ENCODE measurements at places on chromosomes 16 and 17. TPM values are rescaled to one million over a fixed set of nuclear protein-coding genes. Genes with fewer than 3 reads are reported as not detected.

DNA sequence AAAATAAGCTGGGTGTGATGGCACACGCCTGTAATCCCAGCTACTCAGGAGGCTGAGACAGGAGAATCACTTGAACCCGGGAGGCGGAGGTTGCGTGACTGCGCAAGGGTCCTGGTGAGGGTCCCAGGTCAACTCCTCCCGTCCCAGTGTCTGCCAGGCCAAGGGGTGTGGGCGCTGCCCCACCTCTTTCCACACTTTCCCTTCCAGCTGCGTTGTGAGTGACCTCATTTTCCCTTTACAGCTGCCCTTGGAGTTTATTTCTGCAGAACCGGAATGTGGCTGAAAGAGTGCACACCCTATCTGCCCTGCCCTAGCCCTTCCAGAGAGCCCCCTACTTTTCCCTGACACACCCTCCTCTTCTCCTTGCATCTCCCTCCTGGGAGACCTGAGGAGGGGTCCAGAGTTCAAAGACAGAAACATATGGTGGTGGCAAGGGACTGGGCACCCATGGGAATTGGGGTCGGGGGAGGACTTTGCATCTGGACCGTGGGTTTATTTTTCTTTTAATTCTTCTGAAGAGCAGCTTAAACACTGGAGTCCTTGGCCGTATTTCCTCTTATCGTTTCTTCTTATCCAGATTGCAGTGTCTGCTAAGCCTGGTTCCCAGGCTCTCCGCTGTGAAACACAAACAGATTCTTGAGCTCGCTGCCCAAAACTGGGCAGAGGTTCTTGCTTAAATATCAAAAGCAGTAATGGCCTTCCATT lies 20.9 kb downstream of the MRC2 start:
- no peak overlapping the region for H3K4me3 ChIP-seq
- H3K27me3 ChIP-seq: peaks cover 31% of the 10 kb centered on the region
- H3K36me3 ChIP-seq: peaks cover 1% of the 10 kb centered on the region
- H3K27ac ChIP-seq: no peak overlapping the region
- DNase-seq: no peak

GRCh38 chr16:28069971-28070794 lies 6.7 kb upstream of the GSG1L start:
- H3K4me1 ChIP-seq: peaks cover 2% of the 10 kb centered on the region
- no peak for DNase-seq
- H3K27ac ChIP-seq: no peak overlapping the region

- H3K27me3 ChIP-seq: no peaks in the 10 kb centered on the region
- no peak overlapping the region for H3K27ac ChIP-seq
- peaks cover 13% of the 10 kb centered on the region for H3K36me3 ChIP-seq
- peaks cover 18% of the 10 kb centered on the region for H3K4me1 ChIP-seq
Measured at GRCh38 chr17:29572691-29573557, 4.4 kb downstream of the TP53I13 start.

ABCC11 gene
- 0.15 TPM for total RNA-seq

DNA sequence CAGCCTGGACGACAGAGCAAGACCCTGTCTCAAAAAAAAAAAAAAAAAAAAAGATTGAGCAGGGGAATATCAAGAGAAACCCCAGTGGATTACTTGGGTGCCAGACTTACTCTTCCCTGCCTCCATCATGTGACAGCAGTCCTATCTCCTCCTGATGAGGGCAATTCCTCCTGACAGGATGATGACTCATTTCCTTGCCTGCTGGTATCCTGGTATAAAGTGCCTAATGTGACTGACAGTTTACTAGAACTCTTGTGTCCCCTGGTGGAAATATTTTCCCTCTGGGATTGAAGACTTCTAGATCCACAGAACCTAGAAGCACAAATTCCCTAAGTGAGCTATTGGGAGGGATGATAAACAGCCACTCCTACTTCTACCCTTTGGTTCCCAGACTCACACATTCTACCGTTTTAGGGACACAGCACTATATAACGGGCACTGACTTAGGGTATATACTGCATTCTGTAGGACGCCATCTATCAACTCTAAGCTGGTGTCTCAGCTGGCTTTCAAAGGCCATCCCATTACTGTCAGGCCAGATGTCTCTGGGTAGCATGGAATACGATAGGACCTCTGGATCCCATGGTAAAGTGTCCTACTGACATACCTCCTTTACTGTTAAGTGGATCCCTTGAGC lies 114.6 kb upstream of the MED13 start:
- no peak for DNase-seq
- no peaks in the 10 kb centered on the region for H3K4me1 ChIP-seq
- H3K27me3 ChIP-seq: no peaks in the 10 kb centered on the region
- H3K4me3 ChIP-seq: no peak overlapping the region

GRCh38 chr17:40945414-40945813 lies 8.0 kb upstream of the KRT23 start:
- no peak overlapping the region for H3K27ac ChIP-seq
- no peaks in the 10 kb centered on the region for H3K4me1 ChIP-seq
- H3K27me3 ChIP-seq: peaks cover 51% of the 10 kb centered on the region
- no peak overlapping the region for H3K4me3 ChIP-seq
- DNase-seq: no peak

DNA sequence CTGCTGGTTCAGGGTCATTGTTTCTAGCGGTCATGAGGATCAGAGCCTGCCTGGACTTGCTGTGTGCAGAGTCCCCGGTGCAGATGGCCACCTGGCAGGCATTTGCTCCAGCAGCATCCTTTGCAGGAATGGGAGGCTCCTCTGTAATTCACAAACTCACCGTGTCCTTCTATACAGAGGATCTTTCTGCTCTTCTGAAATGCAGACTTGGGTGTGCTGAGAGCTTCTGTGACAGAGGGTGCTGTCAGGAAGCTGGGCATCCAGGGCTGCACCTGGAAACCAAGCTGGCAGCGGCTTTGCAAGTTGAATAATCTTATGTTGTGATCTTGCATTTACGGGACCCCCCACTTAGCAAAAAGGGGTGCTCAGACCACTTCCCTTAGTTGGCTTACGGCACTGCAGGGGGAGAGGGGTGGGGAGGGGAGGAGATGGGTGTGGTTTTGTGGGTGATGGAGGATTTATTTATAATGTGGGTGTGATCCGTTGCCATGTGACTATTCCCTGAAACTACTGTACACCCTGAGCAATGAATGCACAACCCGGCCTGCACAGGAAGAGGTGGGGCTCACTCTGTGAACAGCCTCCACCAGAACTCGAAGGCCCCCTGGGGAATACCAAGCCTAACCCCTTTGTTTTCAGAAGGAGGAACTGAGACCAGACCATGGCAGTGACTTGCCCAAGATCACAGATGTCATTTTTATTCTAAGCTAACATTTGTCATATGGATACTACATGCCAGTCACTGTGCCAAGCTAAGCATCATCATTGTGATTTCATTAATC lies 178.3 kb downstream of the PRKCB start:
- peaks cover 2% of the 10 kb centered on the region for H3K36me3 ChIP-seq
- peak overlapping the region; percentile 79 for H3K27ac ChIP-seq
- peak; percentile 77 for DNase-seq
- H3K4me3 ChIP-seq: no peak overlapping the region
- no peaks in the 10 kb centered on the region for H3K27me3 ChIP-seq

- no peak overlapping the region for H3K27ac ChIP-seq
- DNase-seq: no peak
- peaks cover 2% of the 10 kb centered on the region for H3K36me3 ChIP-seq
Measured at GRCh38 chr17:46136820-46137219, 56.4 kb downstream of the KANSL1 start.

CIITA gene
- total RNA-seq: 3.2 TPM

CARD14 gene
- not detected for total RNA-seq

- H3K36me3 ChIP-seq: peaks cover 17% of the 10 kb centered on the region
- peak overlapping the region; percentile 92 for H3K27ac ChIP-seq
- H3K4me3 ChIP-seq: peak overlapping the region; percentile 78
- H3K4me1 ChIP-seq: peaks cover 57% of the 10 kb centered on the region
- peak; percentile 32 for DNase-seq
Measured at GRCh38 chr16:87380881-87381280, 2.7 kb downstream of the FBXO31 start.

DNA sequence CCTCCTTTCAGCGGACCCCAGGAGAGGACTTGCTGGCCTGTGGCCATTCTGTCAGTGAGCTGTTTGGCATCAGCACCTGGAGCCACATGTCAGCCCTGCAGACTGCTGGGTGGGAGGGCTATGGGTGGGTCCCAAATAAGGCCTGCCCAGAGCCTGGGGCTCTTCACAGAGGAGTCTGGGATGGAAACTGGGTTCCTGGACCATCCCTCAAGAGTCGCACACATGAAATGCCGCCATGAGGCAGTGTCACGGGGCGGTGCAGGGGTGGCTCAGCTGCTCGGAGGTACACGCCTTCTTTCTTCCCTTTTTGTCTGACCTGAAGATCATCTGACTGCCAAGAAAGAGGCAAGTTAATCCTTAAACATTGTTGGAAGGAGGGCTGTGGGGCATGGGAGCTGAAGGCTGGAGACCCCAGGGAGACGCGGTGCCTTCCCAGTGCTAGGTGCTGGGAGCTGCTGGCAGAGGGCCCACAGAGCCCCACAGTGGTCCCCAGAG lies 14.8 kb downstream of the MPRIP start:
- no peaks in the 10 kb centered on the region for H3K27me3 ChIP-seq
- H3K4me3 ChIP-seq: no peak overlapping the region
- no peak overlapping the region for H3K27ac ChIP-seq
- no peak for DNase-seq
- no peaks in the 10 kb centered on the region for H3K36me3 ChIP-seq

DNA sequence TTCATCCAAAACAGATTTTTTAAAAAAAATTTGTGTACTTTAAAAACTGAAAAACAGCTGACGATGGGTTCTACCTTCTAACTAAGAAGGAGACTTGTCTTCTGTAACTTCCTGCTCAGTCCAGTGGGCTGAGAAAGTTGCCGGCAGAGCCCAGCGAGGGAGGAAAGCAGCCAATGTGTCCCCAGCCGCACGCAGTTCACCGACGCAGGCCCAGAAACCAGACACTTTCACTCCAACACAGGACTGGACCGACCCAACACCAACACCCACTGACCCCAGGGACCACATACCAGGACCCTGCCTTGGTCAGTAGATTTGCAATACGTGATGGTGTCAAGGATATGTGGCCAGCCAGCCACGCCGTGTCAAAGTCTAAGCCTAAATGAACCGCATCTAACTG lies 25.6 kb downstream of the TRAP1 start:
- H3K27me3 ChIP-seq: no peaks in the 10 kb centered on the region
- H3K27ac ChIP-seq: no peak overlapping the region
- peaks cover 7% of the 10 kb centered on the region for H3K4me1 ChIP-seq
- peaks cover 26% of the 10 kb centered on the region for H3K36me3 ChIP-seq

GRCh38 chr17:19390951-19391350 lies 4.0 kb upstream of the MFAP4 start:
- no peaks in the 10 kb centered on the region for H3K36me3 ChIP-seq
- H3K27ac ChIP-seq: no peak overlapping the region
- H3K4me3 ChIP-seq: no peak overlapping the region
- H3K27me3 ChIP-seq: no peaks in the 10 kb centered on the region
- peaks cover 4% of the 10 kb centered on the region for H3K4me1 ChIP-seq

DNA sequence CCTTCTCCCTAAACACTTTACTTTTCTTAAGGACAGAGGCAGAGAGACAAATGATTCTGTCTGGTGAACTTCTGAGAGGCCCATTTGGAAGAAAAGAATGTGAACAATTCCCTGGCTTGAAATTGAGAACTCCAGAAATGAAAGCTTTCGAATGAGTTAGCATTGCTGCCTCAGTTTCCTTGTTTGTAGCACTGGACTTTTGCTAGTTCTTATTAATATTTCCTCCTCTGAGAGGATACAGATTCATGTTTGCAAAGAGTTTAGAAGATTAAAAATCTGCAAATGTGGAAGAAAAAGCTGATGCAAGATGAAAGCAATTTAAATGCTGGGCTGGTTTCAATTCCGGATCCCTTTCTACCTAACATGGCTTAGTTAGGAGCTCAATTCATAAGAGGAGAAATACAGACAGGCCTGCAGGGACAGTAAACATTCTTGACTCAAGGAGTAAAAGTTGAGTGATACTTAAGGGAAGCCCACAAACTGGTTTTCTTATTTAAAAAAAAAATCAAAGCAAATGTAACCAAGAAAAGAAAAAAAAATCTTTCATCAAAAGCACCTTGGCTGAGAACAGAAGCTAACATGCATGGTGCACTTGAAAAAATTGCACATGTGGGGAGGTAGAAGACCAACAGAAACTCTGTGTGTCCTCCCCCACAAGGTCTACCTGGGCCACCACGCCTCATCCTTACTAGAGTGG lies 27.1 kb downstream of the HNF1B start:
- H3K27ac ChIP-seq: no peak overlapping the region
- DNase-seq: no peak
- H3K4me3 ChIP-seq: no peak overlapping the region
- no peaks in the 10 kb centered on the region for H3K36me3 ChIP-seq

KRT40 gene
- not detected for total RNA-seq

- H3K4me1 ChIP-seq: no peaks in the 10 kb centered on the region
- no peak overlapping the region for H3K4me3 ChIP-seq
- no peak for DNase-seq
- H3K27ac ChIP-seq: no peak overlapping the region
- peaks cover 14% of the 10 kb centered on the region for H3K27me3 ChIP-seq
Measured at GRCh38 chr17:40850293-40850972, 16.6 kb downstream of the KRT12 start.

DNA sequence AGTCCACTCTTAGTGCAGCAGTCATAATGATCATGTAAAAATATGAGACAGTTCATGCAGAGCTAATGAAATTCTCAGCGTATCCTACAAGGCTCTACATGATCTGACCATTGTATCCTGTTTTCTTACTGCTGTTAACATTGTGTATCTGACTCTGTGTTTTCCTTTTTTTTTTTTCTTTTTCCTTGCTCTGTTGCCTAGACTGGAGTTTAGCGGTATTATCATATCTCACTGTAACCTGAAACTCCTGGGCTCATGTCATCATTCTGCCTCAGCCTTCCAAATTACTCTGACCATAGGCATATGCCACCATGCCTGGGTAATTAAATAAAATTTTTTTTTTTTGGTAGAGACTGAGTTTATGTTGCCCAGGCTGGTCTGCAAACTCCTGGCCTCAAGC lies 12.1 kb downstream of the DUS2 start:
- H3K4me3 ChIP-seq: no peak overlapping the region
- no peak overlapping the region for H3K27ac ChIP-seq
- H3K36me3 ChIP-seq: peaks cover 14% of the 10 kb centered on the region
- DNase-seq: no peak

DNA sequence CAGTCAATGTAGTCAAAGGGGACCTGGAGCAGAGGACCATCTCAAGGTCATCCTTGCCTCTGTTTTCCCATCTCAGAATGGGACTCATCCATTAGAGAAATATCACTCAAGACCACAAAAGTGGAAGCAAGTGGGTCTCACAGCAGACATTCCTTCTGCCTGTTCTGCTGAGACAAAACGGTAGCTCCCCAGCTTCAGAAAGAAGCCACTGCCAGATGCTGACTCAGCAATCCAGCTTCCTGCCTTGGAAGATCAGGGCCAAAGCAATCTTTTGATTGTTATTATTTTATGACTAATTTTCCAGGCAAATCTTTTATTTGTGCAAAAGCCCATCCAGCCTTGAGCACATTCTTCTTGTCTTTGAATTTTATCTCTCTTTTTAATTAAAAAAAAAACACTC lies 86.8 kb downstream of the CCT6B start:
- no peak overlapping the region for H3K4me3 ChIP-seq
- H3K27me3 ChIP-seq: no peaks in the 10 kb centered on the region
- no peak for DNase-seq
- no peaks in the 10 kb centered on the region for H3K36me3 ChIP-seq

KARS1 gene
- 277 TPM for total RNA-seq

GRCh38 chr17:60720763-60721531 lies 43.3 kb downstream of the BCAS3 start:
- DNase-seq: peak; percentile 36
- no peaks in the 10 kb centered on the region for H3K36me3 ChIP-seq
- no peak overlapping the region for H3K27ac ChIP-seq
- H3K4me3 ChIP-seq: no peak overlapping the region
- H3K4me1 ChIP-seq: no peaks in the 10 kb centered on the region

AANAT gene
- total RNA-seq: not detected

C16orf86 gene
- total RNA-seq: 2.5 TPM

FSCN2 gene
- total RNA-seq: 0.33 TPM

All from activated CD4-positive, alpha-beta memory T cell treated with anti-CD3 and anti-CD28 coated beads for 36 hours (primary cell).